ENCODE measurements at places on chromosomes 2 and 18. TPM values are rescaled to one million over a fixed set of nuclear protein-coding genes. Genes with fewer than 3 reads are reported as not detected.

Gene SPHKAP
- not detected for total RNA-seq

Gene TUBA3E
- not detected for total RNA-seq

Gene UGT1A4
- total RNA-seq = not detected

Gene PCARE
- total RNA-seq = not detected

All from HepG2 (cell line).